Epithelial cell of proximal tubule (primary cell): ENCODE measurements at places on chromosomes 12 and 14.

- no peak for DNase-seq
These were observed 1385.8 kb upstream of the FLRT2 start for GRCh38 chr14:84144166-84144565.

- DNase-seq = no peak
These were observed 61.1 kb upstream of the TMEM132D start for GRCh38 chr12:129964826-129965457.

DNA sequence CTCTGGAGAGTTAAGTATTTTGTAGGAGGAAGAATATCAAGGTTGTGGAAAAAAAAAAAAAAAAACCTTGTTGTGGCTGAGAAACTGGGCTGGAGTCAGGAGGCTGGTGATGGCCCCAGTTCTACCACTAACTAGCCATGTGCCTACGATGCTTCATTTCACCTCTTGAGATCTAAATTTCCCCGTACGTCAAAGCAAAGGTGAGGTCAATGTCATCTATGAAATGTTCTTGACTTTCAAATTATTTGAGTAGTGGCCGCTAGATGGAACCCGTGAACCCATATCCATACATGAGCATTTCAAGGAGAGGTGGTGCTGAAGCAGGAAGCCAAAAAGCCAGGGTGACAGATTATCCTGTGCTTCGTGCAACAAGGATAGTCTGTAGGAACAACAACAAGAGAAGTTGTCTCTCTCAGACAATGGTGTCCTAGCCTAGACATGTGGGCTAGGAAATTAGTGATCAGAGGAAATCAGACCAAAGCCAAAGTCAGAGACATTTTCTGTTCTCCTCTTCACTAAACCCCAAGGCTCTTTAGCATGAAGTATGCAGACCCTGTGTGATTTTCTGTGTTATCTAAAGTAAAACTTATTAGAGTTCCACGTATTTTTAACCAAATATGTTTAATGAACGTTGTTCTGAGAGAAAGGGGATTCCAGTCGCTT is 95.5 kb upstream of the ETV6 start:
- DNase-seq = no peak

DNA sequence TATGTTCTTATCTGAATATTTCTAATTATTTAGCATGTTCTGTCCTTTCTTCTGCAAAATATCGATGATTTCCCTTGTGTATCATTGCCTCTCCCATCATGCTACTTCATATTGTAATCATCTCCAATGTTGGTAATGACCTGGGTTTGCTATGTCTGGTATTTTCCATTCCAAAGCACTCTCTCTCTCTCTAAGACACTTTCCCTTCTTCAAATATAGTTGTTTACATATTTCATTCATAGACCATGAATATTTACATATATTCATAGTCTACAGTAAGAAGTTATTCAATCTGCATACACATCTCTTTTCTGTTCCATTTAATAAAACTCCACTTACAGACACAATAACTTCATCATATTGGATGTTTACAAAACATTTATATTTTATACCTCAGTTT is 1516.5 kb upstream of the FLRT2 start:
- no peak for DNase-seq

- no peak for DNase-seq
These were observed 3.1 kb upstream of the TNS2 start for GRCh38 chr12:53046655-53047220.

GRCh38 chr12:39240587-39240986 is 202.3 kb downstream of the KIF21A start:
- no peak for DNase-seq

GRCh38 chr12:53217051-53217930 is 10.2 kb upstream of the ITGB7 start:
- no peak for DNase-seq

DNA sequence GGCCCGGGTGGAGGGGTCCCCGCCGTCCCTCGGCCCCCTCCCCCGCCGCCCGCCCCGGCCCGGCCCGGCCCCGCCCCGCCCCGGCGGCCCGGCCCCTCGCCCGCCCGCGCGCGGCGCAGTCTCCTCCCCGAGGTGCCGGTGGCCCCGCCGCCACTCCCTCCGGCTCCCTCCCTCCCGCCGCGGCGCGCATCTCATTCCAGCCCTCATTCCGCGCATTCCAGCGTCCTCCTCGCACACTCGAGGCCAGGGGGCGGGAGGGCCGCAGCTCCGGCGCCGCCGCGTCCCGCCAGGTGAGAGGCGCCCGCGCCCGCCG is at the start of gene TEAD4:
TSS of gene TEAD4 (plus strand) at position 206 of the 313 bp plus-strand sequence.
- DNase-seq = no peak

- no peak for DNase-seq
These were observed 1.3 kb upstream of the TEDC1 start for GRCh38 chr14:105489542-105490266.

DNA sequence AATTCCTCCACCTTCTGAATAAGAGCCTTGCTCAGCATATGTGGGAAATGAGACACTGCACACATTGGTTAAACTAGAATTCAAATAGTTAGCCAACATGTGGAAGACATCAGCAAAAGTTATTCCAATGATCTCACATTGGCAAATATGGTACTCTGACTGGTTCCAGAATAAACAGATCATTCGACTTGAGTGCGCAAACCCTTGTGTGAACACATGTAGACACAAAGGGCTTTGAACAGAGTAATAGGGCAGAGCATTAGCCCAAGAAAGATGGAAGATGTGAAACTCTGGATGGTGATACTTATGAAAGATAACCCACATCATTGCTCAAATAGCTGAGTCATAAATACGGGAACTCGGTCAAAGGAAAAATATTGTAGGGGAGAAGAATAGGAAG is 1133.4 kb upstream of the SEL1L start:
- no peak for DNase-seq

GRCh38 chr14:68543516-68543915 is 249.4 kb downstream of the ZFP36L1 start:
- no peak for DNase-seq

GRCh38 chr14:77028384-77029231 is at the start of gene IRF2BPL:
Gene IRF2BPL (minus strand): TSS chr14:77028708. CDS start chr14:77027792, 916 bp downstream.
- peak; percentile 73 for DNase-seq
